ENCODE measurements at places on chromosomes 16 and 17.

DNA sequence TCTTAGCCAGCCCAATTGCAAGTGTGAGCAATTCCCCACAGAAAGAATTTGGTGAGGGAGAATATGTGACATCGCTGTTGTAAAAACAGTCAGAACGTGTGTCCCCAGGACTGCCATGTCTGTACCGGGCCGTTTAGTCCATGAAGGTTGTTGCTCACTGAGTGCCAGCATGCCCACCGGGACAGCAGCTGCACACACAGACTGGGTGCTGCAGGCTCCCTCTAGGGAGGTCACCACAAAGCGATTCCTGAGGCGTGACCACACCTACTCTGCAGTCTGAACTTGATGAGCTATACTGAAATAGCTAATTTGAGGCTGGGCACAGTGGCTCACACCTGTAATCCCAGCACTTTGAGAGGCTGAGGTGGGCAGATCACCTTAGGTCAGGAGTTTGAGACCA, 44.1 kb upstream of the ADORA2B start:
- DNase-seq = no peak

- DNase-seq = no peak
These were observed 231.2 kb upstream of the GSE1 start for GRCh38 chr16:85381738-85382592.

- DNase-seq = no peak
These were observed 130.4 kb upstream of the MPHOSPH6 start for GRCh38 chr16:82300374-82300951.

DNA sequence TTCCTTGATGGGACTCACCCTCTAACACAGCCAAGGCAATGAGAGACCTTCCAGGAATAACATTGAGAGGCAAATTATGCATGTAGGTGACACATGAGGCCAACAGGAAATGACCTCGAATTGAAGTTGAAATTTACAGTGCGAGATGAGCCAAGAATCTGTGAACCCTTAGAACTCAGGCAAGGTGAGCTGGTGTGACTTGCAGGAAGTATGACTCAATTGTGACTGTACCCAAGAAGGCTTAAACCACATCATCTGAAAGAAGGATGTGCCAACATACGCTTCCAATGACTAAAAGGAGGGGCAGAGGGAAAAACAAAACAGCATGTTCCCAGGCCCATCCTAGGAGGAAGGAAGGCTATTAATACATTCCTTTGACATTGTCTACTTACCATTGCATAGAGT, 44.8 kb downstream of the PITPNC1 start:
- peak; percentile 32 for DNase-seq

GRCh38 chr16:14345512-14346115, 274.5 kb downstream of the MRTFB start:
- DNase-seq = no peak

- DNase-seq = no peak
These were observed 171.8 kb upstream of the WSCD1 start for GRCh38 chr17:5898406-5898805.

GRCh38 chr16:14013571-14014283, 57.4 kb upstream of the MRTFB start:
- no peak for DNase-seq

DNA sequence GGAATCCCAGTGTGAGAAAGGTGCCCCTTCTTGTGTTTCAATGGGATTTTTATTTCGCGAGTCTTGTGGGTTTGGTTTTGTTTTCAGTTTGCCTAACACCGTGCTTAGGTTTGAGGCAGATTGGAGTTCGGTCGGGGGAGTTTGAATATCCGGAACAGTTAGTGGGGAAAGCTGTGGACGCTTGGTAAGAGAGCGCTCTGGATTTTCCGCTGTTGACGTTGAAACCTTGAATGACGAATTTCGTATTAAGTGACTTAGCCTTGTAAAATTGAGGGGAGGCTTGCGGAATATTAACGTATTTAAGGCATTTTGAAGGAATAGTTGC, 567 bp downstream of the UBB start:
- DNase-seq = no peak

DNA sequence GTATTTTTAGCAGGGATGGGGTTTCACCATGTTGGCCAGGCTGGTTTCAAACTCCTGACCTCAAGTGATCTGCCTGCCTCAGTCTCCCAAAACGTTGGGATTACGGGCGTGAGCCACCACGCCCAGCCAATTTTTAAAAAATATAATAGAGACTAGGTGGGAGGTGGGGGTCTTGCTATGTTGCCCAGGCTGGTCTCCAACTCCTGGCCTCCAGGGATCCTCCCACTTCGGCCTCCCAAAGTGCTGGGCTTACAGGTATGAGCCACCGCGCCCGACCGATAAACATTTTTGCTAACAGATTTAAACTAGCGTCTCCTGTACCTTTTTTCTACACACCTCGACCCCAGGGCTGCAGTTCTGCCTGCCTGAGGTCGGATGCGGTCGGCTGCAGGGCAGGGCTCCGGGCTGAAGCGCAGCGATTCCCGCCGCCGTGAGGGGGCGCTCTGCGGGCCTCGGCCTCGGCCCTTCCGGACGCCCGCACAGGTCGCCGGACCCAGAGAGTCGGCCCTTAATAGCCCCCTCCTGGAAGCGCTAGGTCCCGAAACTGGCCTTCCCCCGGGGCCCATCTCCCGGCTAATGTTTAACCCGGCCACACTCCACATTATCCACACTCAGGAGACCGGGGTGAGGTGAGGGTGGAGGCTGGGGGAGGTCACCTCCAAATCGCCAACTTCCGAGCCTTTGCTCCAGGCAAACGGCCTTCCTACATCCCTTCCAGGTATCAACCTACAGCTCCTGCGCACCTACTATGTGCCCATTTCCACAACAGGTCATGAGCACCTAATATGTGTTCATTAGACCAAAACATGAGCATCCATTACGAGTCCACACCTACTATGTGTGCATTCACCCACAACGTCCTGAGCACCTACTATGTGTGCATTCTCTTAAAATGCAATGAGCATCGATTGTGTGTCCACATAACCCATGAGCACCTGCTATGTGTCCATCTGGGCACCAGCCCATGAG, 2.0 kb upstream of the GLIS2 start:
- DNase-seq = no peak

Measured in stimulated activated CD4-positive, alpha-beta T cell treated with anti-CD3 and anti-CD28 coated beads, Interleukin-1b, Interleukin-23, amount 100 ng/mL, for 1 hour (primary cell).